Hepatocyte (in vitro differentiated cells): ENCODE measurements at places on chromosomes 4 and X. TPM values are rescaled to one million over a fixed set of nuclear protein-coding genes. Genes with fewer than 3 reads are reported as not detected.

DNA sequence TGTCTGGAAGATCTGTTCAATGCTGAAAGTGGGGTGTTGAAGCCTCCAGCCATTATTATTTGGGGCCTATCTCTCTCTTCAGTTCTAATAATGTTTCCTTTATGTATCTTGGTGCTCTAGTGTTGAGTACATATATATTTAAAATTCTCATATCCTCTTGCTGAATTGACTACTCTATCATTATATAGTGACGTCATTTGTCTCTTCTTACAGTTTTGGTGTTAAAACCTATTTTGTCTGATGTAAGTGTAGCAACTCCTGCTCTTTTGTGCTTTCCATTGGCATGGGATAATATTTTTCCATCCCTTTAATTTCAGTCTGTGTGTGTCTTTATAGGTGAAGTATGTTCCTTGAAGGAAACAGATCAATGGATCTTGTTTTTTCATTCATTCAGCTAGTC is 446.0 kb downstream of the FAM47A start:
- DNase-seq: no peak

The UGT2B7 gene
- 67.7 and 90.0 TPM in 2 replicates for polyA plus RNA-seq

The AGA gene
- 17.7 and 29.5 TPM in 2 replicates for polyA plus RNA-seq

GRCh38 chr4:136873555-136873954 is 658.7 kb downstream of the PCDH18 start:
- no peak for DNase-seq

The VSIG4 gene
- 3.2 and 5.6 TPM in 2 replicates for polyA plus RNA-seq

The PLXNB3 gene
- 0.87 and 5.7 TPM in 2 replicates for polyA plus RNA-seq

GRCh38 chrX:2485789-2486345 is 14.9 kb downstream of the DHRSX start:
- no peak for DNase-seq

DNA sequence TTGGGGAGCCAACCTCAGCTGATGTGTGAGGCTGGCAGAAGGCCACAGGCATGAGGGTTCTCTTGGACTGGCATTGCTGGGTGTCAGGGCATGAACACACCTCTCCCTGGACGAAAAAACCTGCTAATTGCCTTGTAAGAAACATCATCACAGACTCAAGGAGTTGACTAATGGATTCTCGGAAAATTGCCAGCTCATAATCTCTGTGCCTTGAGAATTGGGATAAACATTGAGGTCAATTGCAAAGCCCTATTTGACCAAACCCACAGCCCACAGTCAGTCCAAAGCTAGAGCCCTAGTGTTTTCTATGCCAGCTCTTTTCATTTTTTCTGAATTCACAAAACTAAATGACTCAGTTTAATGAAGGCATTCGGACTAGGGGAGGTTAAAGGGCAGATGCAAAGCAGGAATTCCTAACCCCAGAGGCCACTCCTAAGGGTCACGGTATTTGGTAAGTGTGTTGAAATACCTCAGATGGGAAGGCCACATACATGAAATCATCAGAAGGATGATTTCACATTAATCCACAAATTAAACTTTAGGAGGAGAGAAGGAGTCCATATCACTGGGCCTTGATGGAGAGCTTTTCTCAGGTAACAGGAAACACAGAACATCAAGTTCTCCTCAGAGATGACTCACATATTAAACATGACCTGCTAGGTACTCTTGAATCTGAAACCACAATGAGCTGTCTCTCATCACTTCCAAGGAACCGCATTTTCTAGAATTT is 39.0 kb upstream of the RASL11B start:
- no peak for DNase-seq

DNA sequence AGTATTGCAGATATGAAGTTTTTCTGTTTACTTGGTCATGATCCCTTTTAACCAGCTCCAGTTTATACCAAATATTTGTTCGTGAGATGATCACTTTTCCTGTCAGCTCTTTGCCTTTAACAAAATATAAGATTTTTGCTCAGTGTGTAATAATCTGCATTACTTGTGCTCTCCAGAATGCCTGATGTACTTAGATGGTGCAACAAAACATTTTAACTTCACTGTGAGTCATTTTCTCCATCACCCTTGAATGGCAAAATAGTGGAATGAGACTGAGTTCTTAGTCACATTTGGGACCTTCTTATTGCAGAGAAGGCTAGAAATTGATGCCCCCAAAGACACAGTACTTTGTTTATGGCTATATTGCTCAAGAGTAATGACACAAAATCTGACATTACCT is 252.0 kb downstream of the FRMPD4 start:
- no peak for DNase-seq
